ENCODE measurements at places on chromosomes 1 and 21.

- no peak for DNase-seq
Measured at GRCh38 chr1:215226757-215227156, 144.2 kb downstream of the KCNK2 start.

DNA sequence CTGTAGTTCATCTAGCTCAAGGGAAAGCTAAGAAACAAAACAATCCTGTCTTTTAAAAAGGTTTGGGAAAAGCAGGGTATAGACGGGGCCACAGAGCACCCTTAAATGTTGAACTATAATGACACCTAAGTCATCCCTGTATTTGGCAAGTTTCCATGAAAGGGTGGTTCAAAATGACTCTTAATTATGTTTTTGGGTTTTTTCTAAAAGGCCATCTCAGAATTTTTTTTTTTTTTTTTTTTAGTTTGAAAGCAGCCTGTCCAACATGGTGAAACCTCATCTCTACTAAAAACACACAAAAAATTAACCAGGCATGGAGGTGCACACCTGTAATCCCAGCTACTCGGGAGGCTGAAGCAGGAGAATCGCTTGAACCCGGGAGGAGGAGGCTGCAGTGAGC, 22.2 kb downstream of the TOMM20 start:
- DNase-seq: no peak

DNA sequence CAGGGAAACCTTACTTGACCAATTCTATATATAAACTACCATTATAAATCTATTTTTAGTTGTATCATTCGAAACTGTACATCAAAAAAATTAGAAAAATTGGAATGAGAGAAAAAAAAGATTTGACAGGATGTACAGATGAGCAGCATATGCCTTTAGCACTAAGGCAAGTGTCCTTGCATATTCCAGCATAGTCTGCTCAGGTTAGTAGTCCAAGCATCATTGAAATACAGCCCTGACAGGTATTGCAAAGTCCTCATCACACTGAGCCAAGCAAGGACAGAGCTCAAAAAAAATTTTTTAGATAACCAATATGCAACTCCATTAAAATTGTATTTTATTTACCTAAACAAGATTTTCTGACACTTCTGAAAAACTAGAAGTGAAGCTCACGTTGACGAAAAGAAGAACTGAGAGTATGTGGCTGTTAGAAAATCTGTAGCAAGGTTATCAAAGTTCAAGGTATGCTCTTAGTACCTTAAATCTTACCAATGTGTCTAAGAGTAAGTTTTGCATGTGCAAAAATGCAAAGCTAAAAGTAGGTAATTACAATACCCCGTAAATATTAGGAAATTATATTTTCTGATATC, 465.6 kb upstream of the ADGRL4 start:
- no peak for DNase-seq

- DNase-seq: no peak
Measured at GRCh38 chr1:186670297-186671135, 9.7 kb downstream of the PTGS2 start.

DNA sequence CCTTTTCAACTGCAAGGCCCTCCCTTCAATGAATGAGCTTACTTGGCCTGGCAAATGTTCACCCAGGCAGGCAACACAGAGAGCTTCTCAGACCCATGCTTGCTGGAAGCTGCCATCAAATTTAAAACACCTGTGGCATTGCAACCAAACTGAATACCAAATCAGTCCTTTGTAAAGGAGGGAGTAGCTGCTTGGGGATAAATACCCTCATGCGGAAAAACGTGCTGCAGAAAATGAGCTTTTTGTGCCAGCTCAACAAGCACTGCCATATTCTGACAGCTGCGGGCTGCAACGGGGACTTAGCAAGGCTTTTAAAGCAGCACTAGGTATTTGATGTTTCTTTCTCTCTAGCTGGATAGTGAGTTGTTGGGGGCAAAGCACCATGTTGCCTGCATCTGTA, 119.7 kb downstream of the PLPPR4 start:
- no peak for DNase-seq
